Fibroblast of pulmonary artery (primary cell): ENCODE measurements at places on chromosomes 2 and 18.

GRCh38 chr2:189086710-189087109, 92.9 kb downstream of the COL5A2 start:
- peak; percentile 81 for DNase-seq

DNA sequence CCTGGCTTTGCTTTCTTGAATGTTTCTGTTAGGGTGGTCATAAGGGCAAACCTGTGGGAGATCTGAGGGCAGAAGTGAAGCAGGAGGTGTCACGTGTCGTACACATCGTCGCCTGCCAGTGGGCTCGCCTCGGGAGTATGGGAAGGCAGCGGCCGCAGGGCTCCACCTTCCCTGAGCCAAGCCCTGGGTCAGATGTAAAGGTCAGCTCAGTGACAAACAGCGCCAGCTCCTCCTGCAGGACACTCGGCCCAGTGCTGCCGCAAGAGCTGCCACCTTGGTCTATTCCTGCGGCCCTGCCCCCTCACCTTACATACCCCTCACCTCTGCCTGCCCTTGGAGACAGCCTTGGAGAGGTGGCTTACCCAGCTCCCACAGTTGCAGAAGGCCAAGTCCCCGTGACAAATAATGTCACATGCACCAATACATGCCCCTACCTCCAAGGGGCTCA, 64.2 kb downstream of the PSMG2 start:
- DNase-seq = no peak

- no peak for DNase-seq
Measured at GRCh38 chr2:56348392-56349210, 164.8 kb downstream of the CCDC85A start.

DNA sequence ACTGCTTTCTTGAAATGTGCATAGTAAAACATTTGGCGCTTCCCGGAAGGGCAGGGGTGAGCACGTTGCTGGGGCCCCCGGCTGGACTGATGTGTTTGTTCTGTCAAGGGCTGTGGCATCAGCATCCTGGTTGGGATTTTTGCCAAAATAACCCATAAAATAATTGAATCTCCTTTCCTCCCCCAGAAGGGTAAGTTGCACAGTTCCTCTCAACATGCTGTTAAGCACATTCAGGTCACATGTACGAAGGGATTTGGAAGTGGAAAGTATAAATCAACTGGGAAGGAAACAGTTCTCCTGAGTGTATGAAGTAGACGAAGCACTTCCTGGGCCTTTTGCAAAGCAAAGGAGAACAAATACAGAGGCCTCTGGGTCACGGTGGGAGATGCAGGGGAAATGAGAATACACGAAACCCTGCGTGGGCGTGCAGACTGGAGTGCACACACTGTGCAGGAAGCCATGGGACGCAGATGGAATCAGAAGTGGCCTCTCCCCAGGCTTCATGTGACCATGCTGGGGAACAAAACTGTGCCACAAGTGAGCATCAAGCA, 183.9 kb downstream of the LPIN1 start:
- DNase-seq = peak; percentile 4

GRCh38 chr2:96870626-96871255, 861 bp upstream of the SEMA4C start:
- no peak for DNase-seq

- peak; percentile 16 for DNase-seq
Measured at GRCh38 chr2:57987835-57988573, 58.6 kb upstream of the VRK2 start.

DNA sequence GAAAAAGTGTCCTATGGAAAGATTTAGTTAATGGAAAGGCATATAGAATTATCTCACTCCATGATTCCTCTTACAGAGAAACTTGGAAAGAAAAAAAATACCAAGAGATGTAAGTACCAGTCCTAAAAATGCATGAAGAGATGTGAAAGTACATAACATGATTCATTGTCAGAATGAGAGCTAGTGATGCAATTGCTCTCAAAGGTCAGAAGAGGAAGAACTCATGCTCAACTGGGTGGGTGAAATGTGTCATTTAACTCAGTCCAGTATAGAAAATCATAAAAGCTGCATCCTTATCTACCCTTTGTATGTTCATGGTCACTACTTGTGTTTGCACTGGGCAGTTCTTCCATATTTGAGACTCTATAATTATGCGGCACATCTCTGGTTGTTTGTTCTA, 300.0 kb upstream of the PIK3C3 start:
- peak; percentile 49 for DNase-seq

DNA sequence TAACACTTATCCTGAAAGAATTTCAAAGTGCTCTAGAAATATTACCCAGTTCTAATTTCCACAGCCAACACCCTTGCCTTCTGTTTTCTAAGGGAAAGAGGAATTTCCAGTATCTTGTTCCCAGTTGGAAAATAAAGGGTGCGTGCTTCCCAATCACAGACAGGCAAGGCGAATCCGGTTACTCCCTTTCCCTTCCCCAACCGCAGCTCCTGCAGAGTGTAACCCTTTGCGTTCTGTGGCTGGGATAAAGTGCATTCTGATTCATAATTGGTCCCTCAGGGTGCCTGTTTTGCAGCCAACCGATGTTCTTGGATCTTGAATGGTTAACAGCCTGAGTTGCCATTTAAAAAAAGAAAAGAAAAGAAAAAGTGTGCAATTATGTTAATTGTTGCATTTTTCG, 40.6 kb upstream of the PGAP1 start:
- peak; percentile 81 for DNase-seq

DNA sequence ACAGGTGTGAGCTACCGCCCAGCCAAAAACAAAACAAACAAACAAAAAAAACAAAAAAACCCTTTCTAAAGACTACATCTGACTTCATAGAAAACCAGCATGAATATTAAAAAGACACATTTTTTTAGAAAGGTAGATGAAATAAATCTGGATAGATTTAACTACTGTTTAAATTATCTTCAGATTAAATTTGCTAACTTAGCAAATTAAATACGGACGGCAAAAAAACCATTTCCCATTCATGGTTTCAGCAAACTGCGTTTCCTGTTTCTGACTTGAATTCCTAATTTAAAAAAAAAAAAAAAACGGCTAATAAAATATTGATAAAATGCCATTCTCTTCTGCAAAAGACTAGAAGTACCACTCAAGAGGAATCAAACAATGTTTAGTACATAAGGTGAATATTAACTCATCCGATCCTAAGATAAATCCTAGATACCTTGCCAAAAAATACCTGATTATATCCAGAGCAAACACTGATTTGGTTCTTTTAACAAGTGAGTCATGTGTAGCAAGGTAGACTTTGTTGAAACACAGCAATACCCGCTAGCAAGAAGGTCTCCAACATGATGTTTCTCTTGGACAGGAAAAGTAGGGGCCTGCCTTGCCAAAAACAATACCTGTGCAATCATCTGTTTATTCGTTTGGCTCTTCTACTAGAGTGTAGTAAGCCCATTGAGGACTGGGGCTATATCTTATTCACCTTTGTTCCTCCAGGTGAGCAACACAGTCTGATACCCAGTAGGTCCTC, 96.2 kb downstream of the BARD1 start:
- no peak for DNase-seq

- DNase-seq = peak; percentile 17
Measured at GRCh38 chr2:239954166-239955086, 70.7 kb downstream of the NDUFA10 start.
